ENCODE measurements at places on chromosomes 7 and 10.

DNA sequence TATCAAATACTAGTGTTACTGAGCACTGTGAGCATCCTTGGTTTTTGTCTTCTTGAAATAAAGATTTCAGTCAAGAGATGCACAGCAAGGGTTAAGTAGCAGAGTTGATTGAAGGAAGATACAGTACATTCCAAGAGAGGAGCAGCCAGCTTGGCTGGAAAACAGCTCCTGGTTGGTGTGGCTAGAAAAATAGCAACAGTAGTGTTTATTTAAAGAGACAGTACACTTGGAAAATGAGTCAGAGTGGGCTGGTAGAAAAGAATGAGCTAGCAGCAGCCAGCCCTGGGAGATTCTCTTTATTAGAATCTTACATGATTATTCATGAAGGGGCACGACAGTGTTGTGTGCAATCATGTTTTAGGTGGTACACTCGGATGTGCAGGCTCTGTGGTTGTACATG, 1016.4 kb upstream of the SORCS1 start:
- DNase-seq = no peak

GRCh38 chr10:129517680-129518057, 50.6 kb downstream of the MGMT start:
- DNase-seq = no peak

- no peak for DNase-seq
Measured at GRCh38 chr10:50063100-50063499, 4.7 kb upstream of the WASHC2A start.

DNA sequence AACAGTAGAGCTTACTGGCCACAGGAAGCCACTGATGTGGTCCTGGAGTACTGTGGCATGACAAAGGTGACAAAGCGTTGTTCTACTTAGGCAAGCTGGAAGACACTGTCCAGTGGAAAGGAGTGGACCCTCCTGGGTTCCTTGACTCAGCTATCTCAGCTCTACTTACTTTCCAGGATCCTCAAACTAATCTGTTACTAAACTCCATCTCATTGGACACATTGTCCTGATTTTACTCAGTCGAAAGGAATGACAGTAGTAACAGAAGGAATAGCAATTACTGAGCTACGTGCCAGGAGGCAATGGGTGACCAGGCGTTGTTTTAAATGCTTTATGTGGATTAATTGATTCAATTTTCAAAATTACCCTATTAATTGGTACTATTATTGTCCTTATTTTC, 41.6 kb downstream of the ABLIM1 start:
- no peak for DNase-seq

DNA sequence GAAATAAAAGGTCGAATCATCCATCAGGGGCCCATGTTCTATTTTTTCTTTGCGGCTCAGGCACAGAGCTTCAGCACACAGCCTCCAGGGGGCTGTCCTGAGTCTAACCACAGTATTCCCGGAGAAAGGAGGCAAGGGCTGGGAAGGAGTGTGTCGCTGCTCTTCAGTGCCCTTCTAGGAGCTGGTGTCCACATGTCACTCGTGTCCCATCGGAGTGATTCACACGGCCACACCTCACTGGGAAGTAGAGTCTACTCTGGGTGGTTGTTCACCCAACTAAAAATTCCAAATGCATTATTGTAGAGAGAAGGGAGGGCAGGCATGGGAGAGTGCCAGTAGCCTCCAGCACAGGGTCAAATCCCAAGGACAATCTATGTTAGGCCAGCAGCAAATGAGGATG, 114.8 kb upstream of the LANCL2 start:
- no peak for DNase-seq

DNA sequence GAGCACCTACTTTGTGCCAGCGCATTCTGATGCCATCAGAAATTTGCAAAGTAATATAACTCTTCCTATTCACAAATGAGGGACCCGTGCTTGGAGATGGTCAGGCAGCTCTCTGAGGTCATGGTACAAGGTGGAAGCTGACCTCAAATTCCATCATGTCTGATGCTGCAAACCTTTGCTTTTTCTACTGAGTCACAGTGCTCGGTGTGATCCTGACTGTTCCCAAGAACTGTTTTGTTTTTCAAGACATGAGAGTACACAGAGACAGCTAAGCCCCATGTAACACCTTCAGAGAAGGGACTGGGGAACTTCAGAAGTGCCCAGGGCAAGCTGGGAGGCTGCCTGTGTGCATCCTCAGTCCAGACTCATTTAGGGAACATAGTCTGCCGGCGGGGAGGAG, 111.3 kb downstream of the FRMD4A start:
- DNase-seq = no peak

- no peak for DNase-seq
Measured at GRCh38 chr10:93680412-93681047, 21.9 kb downstream of the FRA10AC1 start.
